ENCODE measurements at places on chromosomes 7 and 10. TPM values are rescaled to one million over a fixed set of nuclear protein-coding genes. Genes with fewer than 3 reads are reported as not detected.

Gene HECW1
- 35.3 TPM for total RNA-seq

Gene MOSPD3
- 3.6 TPM for total RNA-seq

Gene ZNF117
- 0.81 TPM for total RNA-seq

Gene CPN1
- total RNA-seq: not detected

Gene SLC18A3
- total RNA-seq: not detected

Gene SPDYE6
- total RNA-seq: not detected

Gene ZNF804B
- not detected for total RNA-seq

Measured in Caki2 (cell line).